Naive thymus-derived CD4-positive, alpha-beta T cell (primary cell): ENCODE measurements at places on chromosomes 16 and 17. TPM values are rescaled to one million over a fixed set of nuclear protein-coding genes. Genes with fewer than 3 reads are reported as not detected.

Gene PRAC1
- not detected in 2 replicates for total RNA-seq

Gene ACLY
- 59.2 TPM for total RNA-seq

Gene CFAP52
- not detected for total RNA-seq

Gene GPR179
- total RNA-seq: 0.11 TPM

Gene CSH2
- not detected for total RNA-seq

Gene SPATA32
- 0.95 TPM for total RNA-seq

Gene CLEC18B
- total RNA-seq: 3.0 TPM

Gene SMTNL2
- total RNA-seq: not detected
